ENCODE measurements at places on chromosomes 2 and 18.

- no peak for DNase-seq
These were observed 11.7 kb downstream of the ACSL3 start for GRCh38 chr2:222872551-222872950.

- peak; percentile 59 for DNase-seq
These were observed at the start of gene ARL4C for GRCh38 chr2:234496835-234497593. Gene ARL4C (minus strand): TSS chr2:234497081. CDS start chr2:234496586, 495 bp downstream.

GRCh38 chr2:218275371-218276072 is 5.2 kb downstream of the PNKD start:
- DNase-seq = no peak

GRCh38 chr18:55856229-55856628 is 268.2 kb upstream of the TCF4 start:
- DNase-seq = no peak

DNA sequence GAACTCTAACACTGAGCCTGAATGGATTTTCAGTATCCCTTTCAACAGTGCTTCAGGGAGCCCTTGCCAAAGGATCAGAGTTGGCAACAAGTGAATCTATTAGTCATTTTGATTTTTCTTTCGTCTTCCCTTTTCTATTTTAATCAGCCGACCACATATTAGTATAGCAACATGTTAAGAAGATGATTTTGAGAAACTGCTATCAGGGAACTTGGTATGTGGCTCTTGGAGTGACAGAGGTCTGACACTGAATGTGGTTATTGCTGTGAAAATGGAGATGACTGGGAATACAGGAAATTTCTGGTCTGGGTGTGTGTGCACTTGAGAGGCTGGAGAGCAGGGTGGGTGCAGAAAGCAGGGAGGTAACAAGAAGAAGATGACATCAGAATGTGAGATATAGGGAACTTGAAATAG is 28.7 kb upstream of the IL1RL1 start:
- no peak for DNase-seq

GRCh38 chr2:64470766-64471295 is 16.9 kb downstream of the LGALSL start:
- no peak for DNase-seq

GRCh38 chr2:119473621-119474370 is 42.1 kb downstream of the TMEM37 start:
- no peak for DNase-seq

- DNase-seq = no peak
These were observed 749.5 kb upstream of the RAB6C start for GRCh38 chr2:129229830-129230441.

DNA sequence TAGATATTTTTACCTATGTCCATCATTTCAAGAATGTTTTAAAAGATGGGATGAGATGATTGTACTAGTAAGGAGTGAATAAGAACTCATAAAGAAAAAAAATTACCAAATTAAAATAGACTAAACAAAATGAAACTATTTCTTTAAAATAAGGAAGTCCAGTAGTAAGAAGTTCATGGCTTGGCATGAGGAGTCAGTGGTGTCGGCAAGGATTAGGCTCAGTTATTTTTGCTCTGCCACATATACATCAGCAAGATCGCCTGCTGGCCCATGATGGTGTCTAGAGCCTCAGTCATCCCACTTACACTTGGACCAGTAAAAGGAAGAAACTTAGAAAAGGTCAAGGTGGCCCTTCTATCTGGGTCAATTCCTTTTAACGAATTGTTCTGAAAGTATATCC is 300.9 kb upstream of the SLC8A1 start:
- no peak for DNase-seq

GRCh38 chr2:219997341-219997851 is 370.0 kb downstream of the SLC4A3 start:
- no peak for DNase-seq

DNA sequence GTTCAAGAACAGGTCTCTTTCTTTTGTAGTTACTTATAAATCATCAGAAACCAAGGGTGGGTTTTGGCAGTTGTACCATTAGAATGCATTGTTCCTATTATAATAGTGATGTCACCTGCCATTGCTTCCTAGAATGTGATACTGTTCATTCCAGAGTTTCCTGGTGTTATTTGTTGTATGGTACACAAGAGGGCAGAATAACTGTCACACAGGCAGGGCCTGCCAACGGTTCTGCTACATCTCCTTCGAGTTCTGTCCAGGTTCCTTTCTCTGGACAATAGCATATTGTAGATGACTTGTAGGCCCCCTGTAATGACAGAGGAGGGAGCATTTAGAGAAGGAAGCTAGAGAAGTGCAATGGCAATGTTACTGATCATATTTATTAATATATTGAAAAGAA is 98.3 kb downstream of the KLHL14 start:
- no peak for DNase-seq

DNA sequence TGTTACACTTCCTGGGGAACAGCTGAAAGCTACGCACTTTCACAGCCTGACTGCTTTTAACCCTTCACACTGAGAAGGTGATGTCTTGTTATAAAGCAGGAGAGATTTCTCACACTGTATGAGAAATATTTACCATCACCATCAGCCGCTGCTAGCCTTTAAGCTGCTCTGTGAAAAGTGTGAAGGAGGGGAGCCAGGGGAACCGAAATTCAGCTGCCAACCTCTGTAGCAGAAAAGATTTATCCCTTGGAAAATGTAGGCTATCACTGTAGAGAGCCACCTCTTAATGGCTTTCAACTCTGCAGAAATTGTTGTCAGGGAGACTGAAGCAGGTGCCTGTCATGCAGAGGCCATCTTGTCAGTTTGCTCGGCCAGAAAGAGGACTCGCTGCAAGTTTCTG is 145.3 kb downstream of the SP3 start:
- no peak for DNase-seq

DNA sequence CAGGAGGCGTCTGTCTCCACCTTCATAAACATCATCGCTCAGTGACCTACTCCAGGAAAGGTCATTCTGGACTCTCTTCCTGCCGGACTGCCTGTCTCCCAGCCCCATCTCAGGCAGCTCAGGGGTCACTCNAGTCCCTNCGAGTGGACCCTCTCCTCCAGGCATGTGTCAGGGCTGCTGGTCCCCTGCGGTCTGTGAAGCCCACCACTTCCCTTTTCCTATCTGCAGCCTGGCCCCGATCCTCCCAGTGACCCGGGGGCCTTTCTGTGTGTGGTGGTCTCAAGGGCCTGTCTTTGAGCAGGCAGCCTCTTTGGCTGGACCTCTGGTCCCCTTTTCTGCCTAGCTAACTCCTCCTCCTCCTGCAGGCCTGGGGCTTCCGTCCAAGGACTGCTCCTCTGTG is 5.9 kb upstream of the PARD6G start:
- no peak for DNase-seq

GRCh38 chr18:26436176-26437051 is 111.9 kb downstream of the KCTD1 start:
- no peak for DNase-seq

DNA sequence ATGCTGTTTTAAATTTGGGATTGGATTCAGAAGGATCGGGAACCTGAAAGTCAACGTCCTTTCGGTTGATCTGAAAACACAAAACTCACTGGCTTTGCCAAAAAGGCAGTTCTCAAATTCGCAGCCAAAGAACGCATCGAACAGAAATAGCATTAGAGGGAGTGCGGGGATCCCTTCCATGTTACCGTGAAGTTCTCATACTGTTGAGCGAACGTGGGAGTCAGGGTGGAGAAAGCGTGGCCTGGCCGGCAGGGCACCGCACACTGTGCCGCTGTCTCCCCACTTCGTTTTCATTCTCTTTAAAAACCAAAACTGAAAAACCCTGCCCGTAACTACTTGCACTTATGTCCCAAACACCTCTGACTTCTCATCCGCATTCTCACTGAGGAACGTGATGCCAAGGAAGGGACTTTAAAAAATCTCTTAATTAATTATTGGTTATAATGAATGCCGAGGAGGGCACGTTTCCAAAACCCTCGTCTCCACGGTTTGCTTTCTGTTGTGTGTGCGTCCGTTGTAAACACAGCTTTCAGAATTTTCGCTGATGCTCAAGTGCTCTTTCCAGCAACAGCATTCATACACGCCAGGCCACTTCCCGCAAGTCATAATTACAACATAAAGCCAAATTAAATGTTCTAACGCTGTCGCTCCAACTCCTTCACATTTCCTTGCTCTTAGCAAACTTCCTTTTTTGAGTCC is 60.9 kb upstream of the TWIST2 start:
- DNase-seq = no peak

- DNase-seq = no peak
These were observed 6.5 kb downstream of the NBAS start for GRCh38 chr2:15554525-15555218.

GRCh38 chr2:153106802-153107477 is 371.6 kb downstream of the RPRM start:
- no peak for DNase-seq

DNA sequence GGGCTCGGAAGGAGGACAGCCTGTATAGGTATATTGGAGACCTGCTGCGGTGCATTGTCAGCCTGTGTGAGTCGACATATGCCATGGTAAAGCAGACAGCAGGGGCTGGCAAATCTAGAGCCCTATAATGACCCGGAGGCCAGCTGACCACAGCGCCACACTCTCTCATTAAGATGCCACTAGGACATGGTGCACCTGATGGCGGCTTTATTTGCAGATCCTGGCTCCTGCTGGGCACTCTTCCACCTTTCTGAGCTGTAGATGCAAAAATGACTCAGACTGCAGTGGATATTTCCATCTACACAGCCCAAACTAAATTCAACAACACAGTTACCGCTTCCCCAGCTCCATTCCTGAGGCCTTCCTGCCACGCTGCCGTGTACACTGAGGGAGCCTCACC is 389.9 kb downstream of the TNS1 start:
- no peak for DNase-seq

DNA sequence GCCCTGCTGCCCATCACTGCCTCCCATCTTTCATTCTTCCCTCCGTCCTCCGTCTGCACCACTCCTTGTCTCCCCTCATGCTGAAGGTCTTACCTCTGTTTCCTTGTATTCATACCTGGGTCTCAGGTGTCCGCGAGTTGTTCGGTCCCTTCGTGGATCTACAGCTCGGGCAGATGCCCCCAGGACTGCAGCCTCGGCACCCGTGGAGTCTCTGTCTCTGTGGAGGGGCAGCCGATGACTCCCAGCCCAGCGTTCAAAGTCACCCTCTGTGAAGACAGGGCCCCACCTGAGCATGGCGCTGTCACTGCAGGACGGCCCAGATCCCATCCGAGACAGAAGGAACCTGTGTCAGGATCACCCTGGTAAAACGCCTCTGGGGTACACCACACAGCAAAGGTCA is 480.0 kb upstream of the SALL3 start:
- DNase-seq = no peak

DNA sequence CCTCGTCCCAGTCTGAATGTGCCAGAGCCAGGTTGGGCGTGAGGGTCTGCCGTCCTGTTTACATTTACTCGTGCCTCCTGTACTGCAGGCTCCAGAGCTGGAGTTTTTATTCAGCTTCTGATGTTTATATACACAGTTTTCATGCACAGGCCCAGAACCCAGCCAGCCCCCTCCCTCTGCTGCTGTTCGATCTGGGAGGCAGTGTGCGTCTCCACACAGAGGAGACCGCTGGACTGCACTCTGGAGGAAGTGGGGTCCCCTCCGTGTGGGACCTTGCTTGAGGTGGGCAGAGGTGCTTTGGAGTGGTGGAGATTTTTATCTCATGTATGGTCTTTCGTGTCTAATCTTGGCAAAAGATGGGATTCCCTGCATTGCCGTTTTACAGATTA is 90.6 kb downstream of the GLI2 start:
- DNase-seq = no peak

DNA sequence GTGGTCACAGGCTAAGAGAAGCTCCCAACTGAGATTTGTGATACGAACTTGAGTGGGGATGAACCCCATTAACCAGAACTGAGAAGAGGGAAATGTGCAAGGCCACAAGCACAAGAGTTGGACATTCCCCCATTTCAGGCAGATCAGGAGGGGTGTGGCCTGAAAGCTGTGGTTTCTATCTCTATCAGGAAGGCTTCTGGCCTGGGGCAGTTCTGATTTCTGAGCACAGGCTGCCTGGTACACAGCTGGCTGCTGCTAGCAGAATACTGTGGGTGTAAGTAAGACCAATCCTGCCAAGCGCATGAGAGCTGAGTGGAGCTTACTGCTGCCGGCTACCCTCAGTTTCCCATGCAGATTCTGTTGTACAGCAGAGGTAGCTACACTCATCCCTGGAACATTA is 484.6 kb downstream of the SATB2 start:
- no peak for DNase-seq

DNA sequence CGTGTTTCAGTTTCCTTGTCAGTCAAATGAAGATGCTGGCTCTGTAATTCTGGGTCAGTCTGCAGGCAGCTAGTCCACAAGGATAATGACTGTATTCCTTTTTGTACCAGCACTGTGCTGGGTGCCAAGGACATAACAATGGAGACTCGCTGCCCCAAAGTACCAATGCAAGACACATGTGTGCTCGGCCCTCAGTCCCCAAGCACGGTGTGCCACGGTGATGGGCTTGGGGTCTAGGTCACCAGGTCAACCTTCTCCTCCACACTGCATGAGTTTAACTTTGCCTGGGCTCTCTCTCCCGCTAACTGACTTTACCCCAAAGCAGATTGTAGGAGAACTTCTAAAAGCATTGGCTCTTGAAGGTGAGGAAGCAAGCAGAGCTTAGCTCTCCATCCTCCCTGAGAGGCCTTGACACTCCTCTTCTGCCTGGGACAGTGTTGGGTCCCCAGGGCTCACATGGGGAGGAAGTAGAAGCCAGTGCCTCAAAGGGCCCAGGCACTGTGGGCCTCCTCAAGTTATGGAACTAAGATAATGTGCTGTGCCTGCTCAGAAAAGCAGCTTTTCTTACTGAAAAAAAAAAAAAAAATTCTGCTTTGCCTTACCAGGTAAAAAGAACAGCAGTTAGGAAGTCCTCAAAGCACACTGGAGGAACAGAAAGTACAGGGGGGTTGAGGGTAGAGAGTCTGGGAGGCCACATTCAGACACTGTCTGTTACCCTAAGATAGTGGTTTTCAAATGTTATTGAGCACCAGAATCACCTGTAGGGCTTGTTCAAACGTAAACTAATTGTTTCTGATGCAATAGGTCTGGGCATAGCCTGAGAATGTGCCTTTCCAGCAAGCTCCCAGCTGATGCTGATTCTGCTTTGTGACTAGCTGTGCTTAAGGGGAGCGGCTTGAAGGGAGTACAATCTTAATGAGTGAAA is 276.4 kb upstream of the CXCR4 start:
- no peak for DNase-seq

GRCh38 chr2:127095784-127096183 is 11.2 kb downstream of the BIN1 start:
- no peak for DNase-seq

- DNase-seq = no peak
These were observed 367.4 kb downstream of the NCKAP5 start for GRCh38 chr2:133200684-133201421.

DNA sequence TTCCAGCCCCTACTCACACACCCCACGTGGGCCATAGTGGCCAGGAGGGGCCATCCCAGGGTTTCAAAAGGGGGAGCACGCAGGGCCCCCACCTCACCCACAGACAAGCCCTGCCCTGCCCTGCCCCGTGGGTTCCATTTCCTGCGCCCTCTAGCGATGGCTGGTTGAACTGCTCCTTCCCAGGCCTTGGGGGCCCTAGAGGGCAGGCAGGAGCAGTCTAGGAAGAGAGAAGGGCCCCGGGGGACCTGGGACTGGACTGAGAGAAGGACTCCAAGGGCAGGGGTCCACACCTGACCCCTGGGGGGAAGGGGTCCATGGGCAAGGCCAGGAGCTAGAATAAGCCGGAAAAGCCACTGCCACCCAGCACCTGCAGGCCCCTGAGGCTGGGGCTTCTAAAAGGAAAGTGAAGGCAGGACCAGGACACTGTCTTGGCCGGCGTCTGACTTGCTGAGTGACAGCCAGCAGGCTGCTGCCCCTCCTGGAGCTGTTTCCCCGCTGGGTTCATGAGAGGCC is 10.1 kb downstream of the CYP26B1 start:
- peak; percentile 48 for DNase-seq
